NCI-H226 (cell line): ENCODE measurements at places on chromosomes 7 and 10.

DNA sequence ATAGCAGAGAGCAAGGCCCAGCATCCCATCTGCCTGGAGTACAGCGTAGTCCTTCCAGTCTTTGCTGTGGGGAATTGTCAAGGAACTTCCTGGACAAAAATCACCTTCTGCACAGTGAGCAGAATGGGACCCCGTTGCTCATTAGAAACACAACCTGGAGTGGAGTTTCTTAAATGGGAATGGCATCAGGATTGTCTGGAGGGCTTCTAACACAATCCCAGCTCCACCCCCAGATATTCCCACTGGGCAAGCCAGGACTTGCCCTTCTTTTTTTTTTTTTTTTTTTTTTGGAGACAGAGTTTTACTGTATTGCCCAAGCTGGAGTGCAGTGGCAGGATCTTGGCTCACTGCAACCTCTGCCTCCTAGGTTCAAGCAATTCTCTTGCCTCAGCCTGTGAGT lies 356.4 kb downstream of the GALNT17 start:
- no peak for DNase-seq

DNA sequence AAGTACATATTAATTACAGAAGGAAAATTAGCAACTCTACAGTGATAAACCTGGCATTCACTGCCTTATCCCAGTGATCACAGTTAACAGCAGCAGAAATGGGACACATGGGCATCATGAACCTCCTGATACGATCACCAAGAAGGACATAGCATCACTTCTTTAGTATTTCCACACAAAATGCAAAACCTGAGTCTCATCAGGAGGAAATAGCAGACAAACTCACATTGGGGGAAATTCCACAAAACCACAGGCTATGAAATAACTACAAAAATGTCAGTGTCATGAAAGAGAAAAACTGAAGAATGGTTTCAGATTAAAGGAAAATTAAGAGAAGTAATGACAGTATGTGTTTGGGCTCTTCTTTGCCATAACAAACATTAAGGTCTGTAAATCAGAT lies 12.0 kb upstream of the PURB start:
- DNase-seq, result no peak

DNA sequence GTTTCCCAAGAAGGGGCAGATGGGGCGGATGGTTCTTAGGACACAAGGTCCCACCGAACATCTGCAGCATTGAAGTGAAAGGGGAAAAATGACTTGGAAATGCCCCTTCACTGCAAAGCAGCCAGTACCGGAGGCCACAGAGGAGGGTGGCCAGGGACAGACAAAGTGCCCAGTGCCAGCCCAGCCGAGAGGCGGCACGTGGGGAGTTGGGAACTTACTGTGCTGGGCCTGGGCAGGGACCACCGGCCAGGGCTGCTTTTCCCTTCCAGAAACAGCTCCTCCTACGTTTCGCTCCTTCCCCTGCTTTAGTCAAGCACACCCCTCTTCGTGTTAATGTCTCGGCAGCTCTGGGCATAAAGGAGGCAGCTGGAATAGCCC lies 129.2 kb downstream of the TNS3 start:
- no peak for DNase-seq

DNA sequence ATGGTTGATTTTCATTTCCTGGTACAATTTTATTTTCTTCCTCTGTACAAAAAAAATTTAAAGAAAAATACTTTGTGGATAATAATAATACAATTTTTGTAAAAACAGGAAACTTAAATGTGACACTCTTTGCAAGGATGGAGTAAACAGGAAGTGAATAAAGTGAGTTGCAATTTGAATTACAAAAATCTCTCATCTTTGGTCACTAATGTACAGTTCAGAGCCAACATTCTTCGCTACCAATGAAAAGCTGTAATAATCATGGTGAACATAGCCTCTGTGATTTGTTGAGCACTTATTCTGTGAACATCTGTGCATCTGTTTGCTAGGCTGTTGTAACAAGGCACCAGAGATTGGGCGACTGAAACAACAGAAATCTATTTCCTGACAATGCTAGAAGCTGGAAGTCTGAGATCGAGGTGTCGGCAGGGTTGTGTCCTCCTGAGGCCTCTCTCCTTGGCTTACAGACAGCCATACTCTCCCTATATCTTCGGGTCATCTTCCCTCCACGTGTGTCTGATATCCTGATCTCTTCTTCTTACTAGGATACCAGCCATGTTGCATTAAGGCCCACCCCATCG lies 295.3 kb upstream of the KLF6 start:
- DNase-seq, result no peak

DNA sequence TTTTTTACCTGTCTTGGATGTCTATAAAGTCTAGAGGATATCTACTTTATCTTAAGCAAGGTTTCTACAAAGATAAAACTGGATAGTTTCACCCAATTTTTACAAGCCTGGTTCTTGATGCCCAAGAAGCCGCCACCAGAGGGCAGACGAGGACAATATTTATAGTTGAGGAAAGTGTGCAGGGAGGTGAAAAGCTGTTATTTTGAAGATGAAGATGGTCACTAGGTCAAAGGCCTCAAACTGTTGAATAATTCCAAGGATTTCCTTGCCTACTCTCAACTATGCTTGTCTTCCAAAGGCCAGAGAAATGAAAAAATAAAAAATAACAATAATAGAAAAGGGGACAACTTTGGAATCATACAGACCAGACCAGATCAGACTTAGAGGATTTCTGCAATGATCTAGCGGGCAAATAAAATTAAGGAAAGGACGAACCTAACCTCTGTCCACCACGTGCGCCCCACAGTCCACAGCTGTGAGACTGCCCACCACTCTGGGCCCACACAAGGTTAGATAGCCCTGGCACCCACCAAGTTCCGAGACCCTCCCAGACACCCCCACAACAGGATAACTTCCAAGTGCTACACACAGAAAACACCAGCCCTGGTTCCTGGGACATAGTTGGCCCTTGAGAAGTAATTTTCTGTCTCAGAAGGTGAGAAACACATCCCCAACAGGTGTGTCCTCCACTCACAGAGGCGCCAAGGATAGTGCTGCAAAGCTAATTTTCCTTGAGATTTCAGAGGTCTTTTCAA lies 2.8 kb downstream of the PKD1L1 start:
- DNase-seq, result no peak

- peak; percentile 42 for DNase-seq
Measured at GRCh38 chr7:130721486-130722277, 12.3 kb downstream of the KLF14 start.

- DNase-seq, result no peak
Measured at GRCh38 chr7:26538689-26539088, 247.0 kb downstream of the SNX10 start.

DNA sequence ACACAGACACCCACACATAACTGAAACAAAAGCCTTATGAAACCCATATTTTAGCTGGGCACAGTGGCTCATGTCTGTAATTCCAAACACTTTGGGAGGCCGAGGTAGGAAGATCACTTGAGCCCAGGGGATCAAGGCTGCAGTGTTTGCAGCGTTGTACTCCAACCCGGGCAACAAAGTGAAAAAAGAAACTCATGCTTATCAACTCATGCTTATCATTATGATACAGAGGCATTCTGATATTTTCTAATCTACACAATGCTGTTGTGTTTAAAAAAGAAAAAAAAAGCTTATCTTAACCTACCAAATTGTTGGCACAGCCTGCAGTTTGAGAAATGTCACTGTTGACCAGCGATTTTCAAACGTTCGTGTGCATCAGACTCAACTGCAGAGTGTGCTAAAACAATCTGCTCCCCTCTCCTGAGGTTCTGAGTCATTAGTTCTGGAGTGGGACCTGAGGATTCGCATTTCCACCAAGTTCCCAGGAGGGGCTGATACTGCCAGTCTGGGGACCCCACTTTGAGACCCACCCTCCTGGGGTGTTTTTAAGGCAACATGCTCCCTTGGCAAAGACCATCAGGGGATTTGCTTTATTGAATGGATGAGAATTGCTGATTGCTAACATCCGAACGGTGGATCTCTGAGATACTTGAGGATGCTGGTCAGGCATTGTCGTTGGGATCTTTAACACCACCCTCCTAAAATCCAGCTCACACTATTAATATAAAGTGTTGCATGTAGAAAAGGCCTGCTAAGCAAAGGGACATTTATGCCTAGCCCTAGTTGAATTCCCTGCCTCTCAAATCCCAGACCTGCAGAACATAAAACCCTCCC lies 16.2 kb downstream of the CHST3 start:
- peak; percentile 45 for DNase-seq

- DNase-seq, result peak; percentile 70
Measured at GRCh38 chr10:103445767-103446567, 6.2 kb downstream of the CALHM2 start.

DNA sequence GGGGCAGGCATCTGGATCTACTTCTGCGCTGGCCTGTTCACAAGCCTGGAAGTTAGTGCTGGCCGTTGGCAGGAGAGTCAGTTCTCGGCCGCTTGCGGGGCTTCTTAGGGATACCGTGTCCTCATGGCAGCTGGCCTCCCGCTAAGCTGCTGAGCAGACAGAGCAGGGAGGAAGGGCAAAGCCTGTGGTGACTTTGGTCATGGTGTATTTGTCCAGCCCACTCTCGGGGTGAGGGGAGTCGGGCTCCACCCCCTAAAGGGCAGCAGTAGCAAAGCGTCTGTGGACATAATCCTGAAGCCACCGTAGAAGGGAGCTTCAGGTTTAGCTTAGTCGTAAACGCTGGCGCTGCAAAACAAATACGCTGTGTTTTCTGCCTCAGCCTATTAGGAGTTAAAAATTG lies 12.2 kb downstream of the UBE3C start:
- no peak for DNase-seq

- DNase-seq, result no peak
Measured at GRCh38 chr10:108003061-108003460, 838.6 kb upstream of the SORCS1 start.
